ENCODE measurements at places on chromosomes 3 and 15.

DNA sequence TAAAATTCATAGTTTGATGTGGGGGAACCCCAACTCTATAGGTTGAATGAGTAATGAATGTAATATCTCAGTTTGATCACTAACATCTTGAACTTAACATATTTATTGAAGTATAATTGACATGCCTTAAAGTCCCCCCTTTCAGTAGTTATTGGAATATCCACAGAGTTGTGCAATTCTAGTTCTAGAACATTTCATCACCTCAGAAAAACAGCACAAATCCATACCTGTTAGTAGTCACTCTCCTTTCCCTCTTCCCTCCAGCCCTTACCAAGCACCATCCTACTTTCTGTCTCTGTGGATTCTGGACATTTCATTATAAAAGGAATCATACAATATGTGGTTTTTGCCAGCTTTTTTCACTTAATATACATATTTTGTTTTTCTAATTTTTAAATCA, 8.7 kb upstream of the NIT2 start:
- no peak for DNase-seq

- no peak for DNase-seq
Measured at GRCh38 chr3:31450345-31450744, 82.4 kb upstream of the STT3B start.

GRCh38 chr15:36793205-36793873, 213.9 kb downstream of the CDIN1 start:
- DNase-seq = no peak

DNA sequence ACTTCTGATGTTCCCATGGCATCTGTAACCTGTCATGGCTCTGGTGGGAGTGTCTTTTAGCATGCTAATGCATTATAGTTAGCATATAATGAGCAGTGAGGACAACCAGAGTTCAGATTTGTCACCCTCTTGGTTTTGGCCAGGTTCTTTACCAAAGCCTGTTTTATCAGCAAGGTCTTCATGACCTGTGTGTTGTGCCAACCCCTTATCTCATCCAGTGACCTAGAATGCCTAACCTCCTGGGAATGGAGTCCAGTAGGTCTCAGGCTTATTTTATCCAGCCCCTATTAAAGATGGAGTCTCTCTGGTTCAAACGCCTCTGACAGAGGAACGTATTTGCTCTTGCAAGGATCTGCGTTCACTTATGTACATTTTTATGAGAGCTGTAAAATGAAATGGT, 60.3 kb upstream of the UTS2B start:
- DNase-seq = no peak

- DNase-seq = no peak
Measured at GRCh38 chr15:101276501-101277037, 716 bp downstream of the SELENOS start.

DNA sequence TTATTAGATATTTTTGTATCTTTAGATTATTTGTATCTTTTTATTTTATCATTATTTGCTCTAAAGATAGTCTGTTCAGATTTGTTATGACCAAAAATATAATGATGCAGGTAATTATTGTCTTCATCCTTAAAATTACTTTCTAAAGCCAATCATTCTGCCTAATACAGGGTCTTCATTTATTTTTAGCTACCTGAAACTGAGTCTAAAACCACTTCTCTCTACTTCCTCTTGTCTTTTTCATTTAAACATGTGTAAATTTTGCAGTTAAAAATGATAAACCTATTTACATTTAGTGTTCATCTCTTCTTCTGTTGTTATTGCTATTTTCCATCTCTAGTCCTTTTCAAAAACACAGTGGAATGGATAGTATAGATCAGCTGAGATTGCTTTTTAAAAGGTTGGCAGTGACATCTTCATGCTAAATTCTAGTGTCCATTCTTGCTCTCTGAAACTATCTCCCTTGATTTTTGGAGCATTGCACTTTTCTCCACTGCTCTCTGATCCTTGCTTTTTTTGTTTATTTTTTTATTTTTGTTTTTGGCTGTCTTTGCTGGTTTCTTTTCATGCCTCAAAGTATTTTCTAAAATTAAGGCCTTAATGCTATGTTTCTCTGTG, 91.8 kb downstream of the UBE2E2 start:
- no peak for DNase-seq

GRCh38 chr15:52394118-52394517, 98.5 kb upstream of the MYO5C start:
- no peak for DNase-seq

- DNase-seq = no peak
Measured at GRCh38 chr3:47617086-47618010, 38.7 kb upstream of the CSPG5 start.

DNA sequence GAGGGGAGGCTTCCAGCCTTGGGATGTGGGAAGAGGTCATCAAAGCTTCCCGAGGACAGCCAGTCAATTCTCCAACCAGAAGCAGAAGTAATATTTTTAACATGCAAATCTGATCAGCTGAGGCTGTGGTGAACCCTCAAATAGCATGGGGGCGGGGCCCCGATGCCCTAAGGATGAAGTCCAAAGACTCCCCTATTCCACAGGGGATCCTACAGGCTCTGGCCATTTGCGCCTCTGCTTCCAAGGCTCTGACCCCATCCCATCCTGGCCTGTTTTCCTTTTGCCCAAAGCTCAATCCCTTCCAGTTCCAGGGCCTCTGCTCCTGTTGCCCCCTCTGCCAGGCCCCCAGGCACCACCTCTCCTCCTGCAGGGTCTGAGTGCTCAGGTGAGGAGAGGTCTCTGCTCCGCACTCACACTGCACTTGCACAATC, 6.7 kb upstream of the CSK start:
- DNase-seq = no peak

DNA sequence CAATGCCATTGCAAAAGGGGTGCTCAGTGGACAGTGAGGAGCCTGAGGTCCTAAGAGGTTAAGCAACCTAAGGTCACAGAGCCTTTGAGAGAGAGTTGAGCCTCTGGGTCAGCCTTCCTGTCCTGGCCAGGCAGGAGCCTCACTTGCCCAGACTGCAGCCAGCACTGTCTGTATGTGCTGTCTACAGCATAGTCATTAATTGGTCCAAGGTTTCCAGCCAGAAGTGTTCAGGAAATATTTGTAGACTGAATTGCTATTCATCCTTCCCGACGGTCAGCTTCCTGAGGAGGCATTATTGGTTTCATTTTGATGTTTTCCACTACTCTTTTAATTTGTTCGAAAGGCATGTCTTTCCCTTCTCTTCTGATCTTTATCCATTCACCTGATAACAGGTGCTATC, 8.1 kb downstream of the SEC13 start:
- no peak for DNase-seq

Measured in activated CD8-positive, alpha-beta memory T cell treated with anti-CD3 and anti-CD28 coated beads for 48 hours (primary cell).